H9 (cell line): ENCODE measurements at places on chromosomes 13 and 19. TPM values are rescaled to one million over a fixed set of nuclear protein-coding genes. Genes with fewer than 3 reads are reported as not detected.

The CEACAM5 gene
- total RNA-seq, result not detected in 2 replicates

DNA sequence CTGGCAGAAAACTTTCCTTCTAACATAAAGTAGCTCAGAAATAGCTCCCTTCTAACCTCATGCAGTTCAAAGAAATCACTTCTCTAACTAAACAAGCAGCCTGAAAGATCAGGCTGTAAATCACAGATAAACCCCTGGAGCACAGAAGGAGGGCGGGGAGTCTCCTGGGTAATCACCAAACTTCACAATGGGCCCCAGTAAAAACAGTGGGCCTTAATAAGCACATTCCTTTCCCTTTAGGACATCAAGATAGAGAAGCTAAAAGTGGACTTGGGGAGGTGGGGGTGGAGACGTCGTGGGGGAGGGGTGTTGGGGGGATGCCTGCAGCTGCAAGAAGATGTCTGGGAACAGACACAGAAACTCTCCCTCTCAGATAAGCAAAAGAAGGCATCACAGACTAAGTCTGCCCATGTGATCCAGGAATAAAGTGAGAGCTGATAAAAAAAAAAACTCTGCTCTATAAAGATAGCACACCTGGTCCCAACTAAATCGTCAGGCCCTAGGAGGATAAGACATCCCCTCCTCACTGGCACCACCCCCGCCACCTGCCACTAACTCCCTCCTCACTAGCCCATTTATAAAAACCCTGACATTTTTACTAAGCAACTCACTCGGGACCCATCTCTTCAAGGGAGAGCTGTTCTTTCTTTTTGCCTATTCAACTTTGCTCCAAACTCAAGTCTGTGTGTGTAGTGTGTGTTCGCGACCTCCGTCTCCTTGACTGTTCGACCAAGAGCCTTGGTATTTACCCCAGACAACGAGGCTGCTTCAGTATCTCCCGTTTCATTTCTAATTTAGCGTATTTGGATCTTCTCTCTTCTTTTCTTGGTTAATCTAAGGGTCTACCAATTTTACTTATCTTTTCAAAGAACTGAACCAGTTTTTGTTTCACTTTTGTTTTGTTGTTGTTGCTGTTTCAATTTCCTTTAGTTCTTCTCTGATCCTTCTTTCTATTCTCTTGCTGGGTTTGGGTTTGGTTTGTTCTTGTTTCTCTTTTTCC, 31.7 kb downstream of the DNAJC15 start:
- peak; percentile 43 for DNase-seq

DNA sequence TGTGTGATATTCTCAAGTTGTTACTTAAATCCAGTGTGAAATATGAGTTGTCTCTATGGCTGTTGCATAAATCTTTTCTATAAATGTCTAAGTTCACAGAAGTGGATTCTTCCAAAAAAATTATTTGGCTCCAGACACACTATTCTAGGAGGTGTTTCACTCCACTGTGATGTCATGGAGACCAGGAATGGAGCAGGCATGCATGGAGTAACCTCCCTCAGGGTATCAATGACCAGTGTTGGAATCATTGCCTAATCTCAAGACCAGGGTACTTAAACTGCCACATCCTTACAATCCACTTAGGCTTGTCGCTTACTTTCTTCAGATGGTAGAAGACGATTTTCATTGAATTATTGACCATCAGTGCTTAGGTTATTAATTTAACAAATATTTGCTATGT, 55.4 kb downstream of the LRRC63 start:
- DNase-seq, result no peak

- DNase-seq, result no peak
Observed at GRCh38 chr13:75547917-75548316, 1.7 kb upstream of the UCHL3 start.

- DNase-seq, result no peak
Observed at GRCh38 chr19:1855828-1856255, 7.5 kb downstream of the KLF16 start.

- no peak for DNase-seq
Observed at GRCh38 chr13:49097374-49097773, 121.7 kb downstream of the FNDC3A start.

The IZUMO2 gene
- total RNA-seq, result 0.81 TPM in 1 of 2 replicates, not detected in the other

The SLC35E1 gene
- 34.0 and 35.8 TPM in 2 replicates for total RNA-seq

- DNase-seq, result no peak
Observed at GRCh38 chr19:42276821-42277220, 7.8 kb downstream of the CIC start.

DNA sequence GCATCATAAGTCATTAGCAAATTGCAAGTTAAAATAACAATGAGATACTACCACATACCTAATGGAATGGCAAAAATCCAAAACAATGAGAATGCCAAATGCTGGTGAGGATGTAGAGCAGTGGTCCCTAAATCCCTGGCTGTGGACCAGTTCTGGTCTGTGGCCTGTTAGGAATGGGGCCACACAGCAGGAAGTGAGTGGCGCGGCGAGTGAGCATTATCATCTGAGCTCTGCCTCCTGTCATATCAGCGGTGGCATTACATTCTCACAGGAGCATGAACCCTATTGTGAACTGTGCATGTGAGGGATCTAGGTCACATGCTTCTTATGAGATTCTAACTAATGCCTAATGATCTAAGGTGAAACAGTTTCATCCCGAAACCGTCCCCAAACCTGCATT, 1694.4 kb downstream of the EFNB2 start:
- DNase-seq, result no peak

The PET100 gene
- 129 and 143 TPM in 2 replicates for total RNA-seq

DNA sequence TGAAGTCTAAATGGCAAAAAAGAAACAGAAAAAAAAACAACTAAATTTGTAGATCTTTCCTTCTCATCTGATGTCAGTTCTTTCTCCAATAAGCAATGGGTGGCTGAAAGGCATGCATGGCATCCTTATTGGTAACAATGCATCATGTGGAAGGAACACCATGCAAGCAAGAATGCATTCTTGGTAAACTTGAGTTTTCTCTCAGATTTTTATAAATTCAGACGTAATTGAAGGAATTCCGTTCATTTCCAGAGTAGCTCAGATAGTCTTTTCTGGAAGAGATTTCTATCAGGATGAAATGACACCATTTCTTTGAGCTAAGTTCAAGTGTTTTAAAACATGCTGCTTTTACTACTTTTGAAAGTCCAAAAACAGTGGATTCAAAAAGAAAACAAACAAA, 373.0 kb downstream of the COG6 start:
- no peak for DNase-seq

The KCNK6 gene
- total RNA-seq, result 5.4 and 6.5 TPM in 2 replicates

The FPR2 gene
- not detected in 2 replicates for total RNA-seq

GRCh38 chr19:45403781-45404556, 900 bp downstream of the PPP1R13L start:
- peak; percentile 92 for DNase-seq

The CRX gene
- 0.13 and 0.15 TPM in 2 replicates for total RNA-seq

The MYO1F gene
- 1.0 and 1.2 TPM in 2 replicates for total RNA-seq

The APLP1 gene
- 29.9 and 36.9 TPM in 2 replicates for total RNA-seq

DNA sequence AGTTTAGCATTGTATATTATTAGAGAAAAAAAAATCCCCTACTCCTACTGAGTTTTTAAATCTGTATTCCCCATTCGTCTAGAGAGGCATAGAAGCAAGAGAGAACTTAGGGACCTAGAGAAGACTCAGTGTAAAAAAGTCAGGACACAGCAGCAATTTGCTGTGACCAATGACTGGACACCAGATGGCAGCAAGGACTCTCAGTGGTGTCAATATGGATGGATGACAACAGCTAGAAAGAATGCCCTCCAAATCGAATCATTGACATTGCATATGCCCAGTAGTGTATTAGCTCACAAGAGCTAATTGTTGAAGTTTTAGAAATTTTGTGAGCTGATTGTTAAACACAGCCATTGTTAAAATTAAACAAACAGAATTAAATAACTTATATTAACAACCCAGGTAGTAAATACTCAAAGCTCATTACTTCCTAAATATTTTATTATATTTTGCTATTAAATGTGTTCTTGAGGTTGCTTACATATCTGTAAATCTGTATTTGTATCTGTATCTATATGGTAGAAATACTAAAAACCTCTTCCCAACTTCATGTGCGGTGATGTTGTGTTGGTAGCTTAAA, 43.9 kb downstream of the SIAH3 start:
- peak; percentile 55 for DNase-seq

DNA sequence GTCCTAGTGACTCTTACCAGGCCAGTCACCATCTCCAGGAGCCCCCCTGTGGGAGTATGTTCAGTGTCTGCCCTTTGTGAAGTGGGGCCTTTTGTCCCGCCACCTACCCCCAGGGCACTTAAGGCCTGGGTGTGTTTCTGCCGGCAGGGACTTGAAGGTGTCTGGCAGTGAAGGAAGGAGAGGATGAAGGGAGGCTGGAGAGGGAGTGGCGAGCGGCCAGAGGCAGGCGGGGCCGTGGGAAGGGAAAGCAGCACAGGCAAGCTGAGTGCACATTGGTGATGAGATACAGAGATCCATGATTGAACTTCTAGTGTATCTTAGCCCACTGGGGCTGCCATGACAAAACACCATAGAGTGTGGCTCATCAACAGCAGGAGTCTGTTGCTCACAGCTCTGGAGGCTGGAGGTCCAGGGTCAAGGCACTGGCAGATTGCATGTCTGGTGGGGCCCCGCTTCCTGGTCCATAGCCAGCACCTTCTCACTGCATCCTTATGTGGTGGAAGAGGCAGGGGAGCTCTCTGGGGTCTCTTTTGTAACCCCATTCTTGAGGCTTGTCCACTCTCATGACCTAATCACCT, 17.5 kb downstream of the CUL4A start:
- DNase-seq, result no peak

GRCh38 chr19:38492181-38492813, 58.8 kb downstream of the RYR1 start:
- no peak for DNase-seq

DNA sequence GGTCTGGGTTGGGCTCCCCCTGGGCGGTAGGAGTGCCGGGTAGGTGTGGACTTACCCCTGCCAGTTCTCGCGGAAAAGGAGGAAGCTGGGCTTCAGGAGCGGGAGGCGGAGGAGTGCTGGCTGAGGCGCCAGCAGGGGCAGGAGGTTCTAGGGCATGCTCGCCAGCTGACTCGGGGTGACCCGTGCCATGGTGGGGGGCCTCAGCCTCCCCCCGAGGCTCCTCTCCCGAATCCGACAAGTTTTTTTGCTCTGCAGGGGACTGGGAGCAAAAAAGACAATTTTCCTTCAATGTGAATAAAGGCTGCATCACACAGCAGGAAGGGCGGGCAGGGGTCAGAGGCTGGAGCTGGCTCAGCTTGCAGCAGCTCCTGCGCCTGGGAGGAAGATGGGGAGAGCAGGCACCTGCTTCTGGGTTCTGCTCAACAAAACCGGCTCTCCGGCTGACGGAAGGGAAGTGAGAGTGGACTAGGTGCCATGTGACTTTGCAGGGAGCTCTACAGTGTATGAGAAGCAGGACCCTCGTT, 26.5 kb downstream of the RANBP3 start:
- DNase-seq, result peak; percentile 46

DNA sequence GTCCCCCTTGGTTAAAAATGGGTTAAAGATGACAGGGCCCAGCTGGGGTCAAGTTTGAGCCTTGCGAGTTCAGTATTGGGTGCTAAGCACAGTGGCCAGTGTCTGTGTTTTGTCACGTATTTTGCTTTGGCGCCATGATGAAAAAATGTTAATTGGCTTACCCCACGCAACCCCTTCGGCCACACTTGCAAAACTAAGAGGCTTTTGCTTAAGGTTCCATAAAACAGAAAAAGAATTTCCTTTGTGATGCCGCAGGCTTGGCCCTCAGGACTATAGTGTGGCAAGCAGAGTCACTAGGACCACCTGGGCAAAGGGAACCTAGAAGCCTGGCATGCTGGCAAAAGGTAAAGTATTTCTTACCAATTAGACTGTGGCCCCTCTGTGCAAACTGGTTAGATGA, 20.7 kb downstream of the DPRX start:
- no peak for DNase-seq

- DNase-seq, result no peak
Observed at GRCh38 chr19:1166872-1167573, 7.0 kb downstream of the SBNO2 start.

The TMEM147 gene
- total RNA-seq, result 125 and 128 TPM in 2 replicates

- DNase-seq, result no peak
Observed at GRCh38 chr19:658916-659839, 3.8 kb downstream of the RNF126 start.

DNA sequence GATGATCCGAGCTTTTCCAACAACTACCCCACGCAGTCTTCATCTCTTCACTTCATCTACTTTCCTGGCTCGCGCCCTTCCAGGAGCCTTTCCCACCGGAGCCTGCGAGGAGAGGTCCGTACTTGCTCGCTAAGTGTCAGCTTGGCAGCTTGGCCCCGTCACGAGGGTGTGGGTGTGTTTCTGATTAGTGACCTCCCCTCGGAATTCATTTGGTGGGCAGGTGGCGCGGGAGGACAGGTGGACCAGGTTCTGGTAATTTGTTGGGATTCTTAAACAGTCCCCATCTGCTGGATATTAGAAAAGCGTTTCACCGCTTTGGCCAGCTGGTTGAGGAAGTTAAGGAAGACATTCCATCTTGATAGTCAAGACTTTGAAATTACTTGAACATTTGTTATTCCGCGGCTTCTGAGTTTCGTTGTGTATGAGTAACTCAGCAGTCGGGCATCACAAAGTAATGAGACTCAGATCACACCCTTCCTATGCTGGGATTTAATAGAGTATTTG, 515 bp downstream of the UFM1 start:
- no peak for DNase-seq

The CDX2 gene
- total RNA-seq, result not detected in 2 replicates

GRCh38 chr13:112120031-112120373, 53.1 kb downstream of the SOX1 start:
- no peak for DNase-seq

The CLIP3 gene
- total RNA-seq, result 19.7 and 20.9 TPM in 2 replicates

The KANK3 gene
- 5.3 and 7.7 TPM in 2 replicates for total RNA-seq

DNA sequence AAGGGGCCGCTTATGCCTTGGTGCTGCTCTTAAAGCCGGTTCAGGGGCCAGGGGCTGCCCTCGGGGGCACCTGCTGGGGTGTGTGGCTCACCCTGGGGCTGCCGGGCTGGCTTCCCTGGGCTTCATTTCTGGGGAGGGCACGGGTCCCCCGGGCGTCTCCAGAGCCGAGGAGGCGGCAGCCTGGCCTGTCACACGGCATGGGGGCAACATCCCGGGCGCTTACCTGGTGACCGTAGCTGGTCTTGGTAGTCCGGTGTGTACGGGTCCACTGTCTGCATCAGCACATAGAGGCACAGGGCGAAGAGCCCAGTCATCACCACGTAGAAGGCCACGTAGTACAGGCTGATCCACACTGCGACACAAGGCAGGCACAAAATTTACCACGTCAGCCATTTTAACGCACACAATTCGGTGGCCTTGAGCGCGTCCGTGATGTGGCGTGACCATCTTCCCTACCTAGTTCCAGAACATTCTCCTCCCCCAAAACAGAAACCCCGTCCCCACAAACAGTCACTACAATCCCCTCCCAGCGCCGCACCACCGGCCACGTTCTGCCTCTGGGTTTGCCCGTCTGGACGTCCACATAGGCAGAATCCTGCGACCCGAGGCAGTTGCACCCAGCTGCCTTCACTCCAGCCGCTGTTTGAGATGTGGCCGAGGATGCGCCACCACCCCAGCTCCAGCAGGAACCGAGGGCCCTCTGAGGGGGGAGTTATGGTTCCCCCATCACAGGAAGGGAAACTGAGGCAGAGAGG, 3.2 kb downstream of the ATP4B start:
- DNase-seq, result no peak
